ENCODE measurements at places on chromosomes 16 and 17.
A peak's percentile ranks its signal among the peaks of the same experiment; 100 is the strongest.

DNA sequence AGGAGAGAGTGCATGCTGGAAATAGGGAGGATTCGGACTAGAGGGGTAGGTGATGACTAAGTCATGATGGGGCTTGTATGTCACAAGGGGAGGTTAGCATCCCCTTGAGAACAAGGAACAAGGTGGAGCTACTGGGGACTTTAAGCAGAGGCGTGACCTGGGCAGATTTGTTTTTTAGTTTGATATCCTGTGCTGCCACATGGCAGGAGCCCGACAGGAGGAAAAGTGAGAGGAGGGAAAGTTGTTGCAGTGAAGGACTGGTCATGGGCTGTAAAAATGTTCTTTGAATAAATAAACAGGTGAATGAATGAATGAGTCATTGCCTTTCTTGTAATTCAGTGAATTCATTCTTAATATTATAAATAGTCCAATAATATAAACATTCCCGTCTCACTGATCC is 365.1 kb upstream of the CDH5 start:
- DNase-seq, result no peak

- DNase-seq, result no peak
Measured at GRCh38 chr17:70661342-70662222, 492.2 kb downstream of the KCNJ2 start.

DNA sequence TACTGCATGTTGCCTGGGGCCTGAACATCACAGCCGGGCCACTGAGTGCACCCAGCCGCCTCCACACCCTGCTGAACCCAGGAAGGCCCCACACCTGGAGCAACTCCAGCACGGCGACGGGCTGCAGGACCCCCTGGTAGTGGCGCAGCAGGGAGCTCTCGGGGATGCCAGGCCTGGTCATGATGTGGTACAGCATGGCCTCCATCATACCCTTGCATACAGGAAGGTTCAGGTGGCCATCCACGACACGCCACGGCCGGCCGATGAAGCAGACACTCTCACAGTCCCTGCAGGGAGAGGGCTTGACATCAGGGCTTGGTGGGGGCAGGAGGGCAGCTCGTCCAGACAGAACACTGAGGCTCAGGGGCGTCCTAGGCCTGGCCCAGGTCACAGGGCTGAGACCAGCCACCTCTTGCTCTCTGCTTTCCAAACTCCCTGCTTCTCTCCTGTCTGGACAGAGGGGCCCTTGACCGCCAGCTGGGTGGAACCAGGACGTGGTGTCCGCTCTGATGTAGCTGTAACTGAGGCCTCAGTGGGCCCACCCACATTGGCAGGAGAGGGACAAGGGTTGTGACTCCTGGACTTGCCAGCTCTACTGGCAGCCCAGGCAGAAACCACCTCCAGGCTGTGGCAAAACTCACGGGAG is 60.3 kb downstream of the IL21R start:
- no peak for DNase-seq

GRCh38 chr17:75300280-75300679 is 11.0 kb upstream of the SLC25A19 start:
- DNase-seq, result no peak

- DNase-seq, result no peak
Measured at GRCh38 chr17:21292867-21293830, 8.6 kb downstream of the MAP2K3 start.

DNA sequence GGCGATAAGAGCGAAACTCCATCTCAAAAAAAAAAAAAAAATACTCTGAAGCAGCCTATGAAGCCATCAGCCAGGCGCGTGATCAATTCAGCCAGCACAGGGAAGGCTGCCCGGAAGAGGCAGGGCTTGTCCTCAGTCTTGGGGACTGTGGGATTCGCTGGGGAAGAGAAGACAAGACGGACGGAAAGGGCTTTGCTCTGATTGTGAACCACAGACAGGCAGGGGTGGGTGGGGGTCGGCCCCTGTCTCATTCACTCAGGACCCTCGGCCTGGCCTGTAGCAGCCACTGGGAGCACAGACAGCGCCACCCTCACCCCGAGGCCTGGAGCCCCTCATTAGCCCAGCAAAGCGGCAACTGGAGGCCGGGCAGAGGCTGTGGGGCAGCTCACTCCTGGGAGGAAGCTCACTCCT is 37.2 kb downstream of the ABR start:
- no peak for DNase-seq

DNA sequence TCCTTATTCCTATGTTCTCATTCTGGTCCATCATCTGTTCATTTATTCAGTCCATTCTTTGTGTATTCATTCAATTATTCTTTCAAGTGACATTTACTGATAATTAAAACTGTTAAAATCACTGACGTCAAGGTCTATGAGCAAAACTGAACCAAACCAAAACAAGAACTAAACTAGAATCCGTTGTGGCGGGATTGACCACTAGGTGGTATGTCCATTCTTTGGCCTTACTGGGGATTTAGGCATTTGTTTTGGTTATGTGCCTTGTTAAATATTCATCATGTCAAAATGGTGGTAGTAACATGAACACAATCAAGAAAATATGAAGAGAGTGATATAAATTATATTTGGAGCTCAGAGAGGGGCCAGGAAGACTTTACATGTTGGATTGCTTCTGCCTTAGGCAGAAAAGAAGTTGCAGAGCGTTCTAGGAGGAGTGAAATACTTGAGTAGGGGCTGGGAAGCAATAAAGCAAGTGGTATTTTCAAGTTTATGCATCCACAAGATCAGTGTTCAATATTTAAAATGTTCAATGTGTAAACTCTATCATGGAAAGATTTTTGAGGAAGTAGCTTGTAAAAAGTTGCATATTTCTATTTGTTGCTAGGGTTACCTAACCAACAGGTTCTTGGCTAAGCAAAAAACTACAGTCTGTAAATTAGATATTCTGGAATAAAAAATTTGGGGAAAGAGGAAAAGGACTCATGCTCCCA is 129.0 kb downstream of the CDH13 start:
- no peak for DNase-seq

GRCh38 chr17:35889818-35890773 is 9.9 kb upstream of the CCL5 start:
- DNase-seq, result peak; percentile 88

DNA sequence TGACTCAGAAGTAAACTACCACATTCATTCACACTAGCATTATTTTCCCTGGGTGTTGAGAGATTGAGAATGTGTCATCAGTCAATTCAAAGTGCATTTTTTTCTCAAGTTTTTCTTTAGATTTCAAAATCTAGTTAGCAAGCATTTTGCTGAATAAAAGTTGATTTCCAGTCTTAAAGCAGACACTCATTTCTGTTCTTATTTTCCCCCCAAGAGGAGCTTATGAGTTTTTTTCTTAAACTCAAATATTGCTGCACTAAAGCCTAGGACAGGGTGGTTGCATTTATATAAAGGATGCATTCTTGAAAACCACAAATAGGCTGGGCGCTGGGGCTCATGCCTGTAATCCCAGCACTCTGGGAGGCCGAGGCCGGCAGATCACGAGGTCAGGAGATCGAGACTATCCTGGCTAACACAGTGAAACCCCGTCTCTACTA is 15.3 kb downstream of the CDH3 start:
- DNase-seq, result no peak

DNA sequence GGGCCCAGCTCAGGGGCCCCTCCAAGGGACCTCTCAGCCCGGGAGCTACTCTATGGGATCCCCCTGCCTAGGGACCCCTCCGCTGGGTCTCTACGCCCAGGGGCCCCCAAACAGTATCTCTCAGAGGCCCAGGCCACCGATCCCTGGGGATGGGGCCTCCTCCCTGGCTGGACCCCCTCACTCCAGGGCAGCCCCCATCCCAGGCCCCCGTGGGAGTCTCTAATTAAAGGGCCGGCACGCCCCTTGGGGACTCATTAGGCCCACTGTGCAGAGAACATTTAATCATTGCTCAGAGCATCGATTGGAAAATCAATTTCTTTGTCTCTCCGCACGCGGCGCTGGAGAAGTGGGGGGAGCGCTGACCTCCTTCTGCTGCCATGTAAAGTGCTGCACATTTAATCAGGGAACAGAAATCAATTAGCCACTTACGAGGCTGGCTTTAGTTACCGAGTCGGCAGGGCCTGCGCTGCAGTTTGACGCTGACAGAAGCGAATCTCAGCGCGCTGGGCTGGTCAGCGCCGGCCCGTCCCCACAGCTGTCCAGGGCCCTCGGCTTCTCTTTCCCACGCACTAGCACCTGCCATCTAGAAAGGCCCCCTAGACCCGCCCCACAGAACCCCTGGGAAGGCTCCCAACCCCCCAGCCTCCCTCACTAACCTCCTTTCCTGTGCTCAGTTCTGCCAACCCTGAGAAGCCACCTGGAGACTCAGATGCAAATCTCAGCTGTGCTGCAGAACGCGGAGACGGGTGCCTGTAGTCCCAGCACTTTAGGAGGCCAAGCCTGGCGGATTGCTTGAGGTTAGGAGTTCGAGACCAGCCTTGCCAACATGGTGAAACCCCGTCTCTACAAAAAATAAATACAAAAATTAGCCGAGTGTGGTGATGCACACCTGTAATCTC is 20.2 kb upstream of the C1QL1 start:
- DNase-seq, result no peak

DNA sequence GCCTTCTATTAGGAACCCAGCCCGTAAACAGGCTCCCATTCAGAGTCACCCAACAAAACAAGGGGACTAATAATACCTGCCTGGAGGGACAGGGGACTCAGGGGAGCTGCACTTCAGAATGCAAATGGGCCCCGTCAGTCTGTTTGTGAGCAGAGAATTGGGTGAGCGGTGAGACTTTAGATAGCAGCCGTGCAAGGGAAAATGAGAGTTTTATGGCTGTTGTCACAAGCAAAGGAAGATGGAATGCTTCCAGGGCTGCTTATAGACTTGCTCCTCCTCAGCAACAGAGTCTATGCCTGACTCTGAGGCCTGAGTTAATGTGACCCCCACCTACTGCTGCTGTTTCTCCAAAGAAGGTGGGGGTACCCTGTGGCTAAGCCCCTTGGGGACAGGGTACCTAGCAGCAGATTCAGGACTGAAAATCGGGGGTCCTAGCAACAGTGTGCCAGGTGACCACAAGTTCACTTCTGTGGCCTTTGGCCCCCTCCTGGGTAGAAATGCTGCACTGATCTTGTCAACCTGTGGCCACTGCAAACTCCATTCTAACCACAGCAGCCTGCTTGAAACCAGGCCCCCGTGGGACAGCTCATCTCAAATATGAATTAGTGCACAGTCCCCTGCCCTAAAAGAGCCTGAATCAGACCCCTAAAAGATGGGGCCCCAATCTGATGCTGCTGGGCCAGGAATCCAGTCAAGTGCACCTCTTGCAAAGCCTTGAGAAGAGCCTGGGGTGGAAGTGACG is 126.4 kb downstream of the C16orf78 start:
- peak; percentile 60 for DNase-seq
